Esophagus squamous epithelium (tissue), 5 donors: ENCODE measurements at places on chromosomes 3 and 15. TPM values are rescaled to one million over a fixed set of nuclear protein-coding genes. Genes with fewer than 3 reads are reported as not detected.

DNA sequence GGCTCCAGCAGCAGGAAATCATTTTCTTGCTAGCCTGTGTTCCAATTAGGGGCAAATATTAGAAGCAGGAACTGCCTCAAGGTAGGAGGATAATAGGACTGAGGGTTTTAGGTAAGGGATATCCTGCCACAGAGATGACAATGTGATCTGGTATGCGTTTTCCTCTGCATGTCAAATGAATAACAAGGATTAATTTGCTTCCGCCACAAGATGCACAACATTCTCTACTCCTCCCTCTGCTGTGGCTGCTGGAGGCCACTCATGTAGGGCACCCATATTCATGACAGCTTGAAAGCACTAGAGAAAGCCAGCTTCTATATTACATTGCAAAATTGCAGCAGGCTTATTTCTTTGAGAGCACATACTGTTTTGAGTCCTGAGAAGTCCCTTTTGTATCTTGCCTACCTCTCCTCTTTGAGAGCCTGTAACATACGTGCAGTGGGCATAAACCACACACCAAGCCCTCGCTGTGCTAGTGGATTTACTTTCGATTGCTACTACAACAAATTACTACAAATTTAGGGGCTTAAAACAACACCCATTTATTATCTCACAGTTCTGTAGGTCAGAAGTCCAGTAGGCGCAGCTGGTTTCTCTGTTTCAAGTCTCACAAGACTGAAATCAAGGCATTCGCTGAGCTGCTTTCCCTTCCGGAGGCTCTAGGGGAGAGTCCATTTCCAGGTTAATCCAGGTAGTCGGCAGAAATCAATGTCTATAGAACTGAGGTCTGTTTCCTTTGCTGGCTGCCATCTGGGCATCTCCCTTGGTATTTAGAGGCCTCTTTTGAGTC is 5.9 kb upstream of the CD47 start:
- DNase-seq, result no peak

GRCh38 chr3:160931474-160931873 is 173.7 kb downstream of the B3GALNT1 start:
- no peak for DNase-seq

DNA sequence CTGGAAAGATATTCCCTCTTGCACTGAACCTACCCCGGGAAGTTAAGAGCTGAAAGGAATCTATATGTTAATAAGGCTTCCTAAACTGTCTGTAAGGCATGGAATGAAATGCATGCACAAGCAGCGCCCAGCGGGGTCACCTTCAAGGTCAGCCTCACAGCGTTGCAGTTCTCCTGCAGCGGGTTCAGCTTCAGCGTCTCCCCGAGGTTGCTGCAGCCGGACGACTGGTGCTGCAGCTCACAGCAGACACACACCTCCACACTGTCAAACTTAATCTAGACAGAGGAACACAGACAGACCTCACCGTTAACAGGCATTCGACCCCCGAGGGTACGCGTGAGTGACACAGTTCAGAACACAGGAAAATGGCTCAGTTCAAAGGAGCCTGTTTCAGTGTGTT is 73.3 kb downstream of the NSMCE3 start:
- DNase-seq, result no peak

- DNase-seq, result no peak
Measured at GRCh38 chr3:115165266-115165665, 18.2 kb upstream of the ZBTB20 start.

Gene SLCO2A1
- total RNA-seq, result 3.3 TPM

Gene GOLGA6L26
- total RNA-seq, result not detected

GRCh38 chr3:168981396-168981795 is 682.1 kb downstream of the MECOM start:
- no peak for DNase-seq

Gene MKRN3
- 2.7 TPM for total RNA-seq

DNA sequence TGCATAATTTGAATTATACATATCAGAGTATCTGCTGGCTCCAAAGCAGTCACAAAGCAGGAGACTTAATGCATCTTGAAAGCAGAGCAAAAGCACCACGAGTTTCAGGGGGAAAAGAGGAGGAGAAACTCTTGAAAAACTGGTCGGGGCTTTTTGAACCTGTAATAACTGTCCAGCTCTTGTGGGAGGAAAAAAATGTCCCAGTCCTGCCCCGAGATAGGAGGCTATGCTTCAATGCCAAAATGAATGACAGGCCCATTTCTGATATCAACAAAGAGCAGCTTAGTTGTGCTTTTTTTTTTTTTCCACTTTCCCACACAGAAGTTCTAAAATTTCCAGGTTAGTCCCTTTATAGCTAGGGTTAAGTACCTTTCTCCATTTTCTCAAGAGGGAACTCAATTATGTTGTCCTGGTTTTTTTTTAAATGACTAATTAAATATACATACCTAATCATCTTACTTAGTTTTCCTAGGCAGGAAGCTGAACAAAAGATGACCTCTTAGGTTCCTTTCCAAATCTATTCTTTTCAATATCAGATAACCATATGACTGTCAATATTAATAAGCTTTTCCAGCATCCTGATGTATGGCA is 120.2 kb downstream of the TFDP2 start:
- no peak for DNase-seq

- no peak for DNase-seq
Measured at GRCh38 chr15:72319360-72319984, 485 bp downstream of the CELF6 start.

Gene ADAMTSL3
- 0.18 TPM for total RNA-seq

DNA sequence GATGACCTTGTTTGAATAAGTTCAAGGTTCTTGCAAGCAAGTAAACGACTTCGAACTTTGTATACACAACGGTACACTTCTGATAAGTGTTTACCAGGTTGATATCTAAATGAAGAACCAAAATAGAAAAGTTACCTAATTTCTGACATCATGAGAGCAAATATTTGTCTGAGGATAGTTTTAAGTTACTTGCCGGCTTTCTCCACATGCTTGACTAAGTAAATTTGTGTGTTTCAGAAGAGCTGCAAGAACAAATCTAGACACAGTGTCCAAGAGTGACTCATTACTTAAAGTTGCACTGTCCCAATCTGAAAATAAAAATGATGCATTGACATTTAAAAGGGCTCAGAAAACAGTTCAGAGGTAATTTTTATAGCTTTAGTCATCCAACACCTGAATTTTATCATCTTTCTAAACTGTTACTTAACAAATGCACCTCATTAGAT is 115.1 kb downstream of the HERC1 start:
- no peak for DNase-seq

Gene ANKRD34C
- not detected for total RNA-seq

Gene CNTN6
- total RNA-seq, result not detected

GRCh38 chr3:108185536-108185935 is 36.7 kb downstream of the IFT57 start:
- DNase-seq, result no peak

- no peak for DNase-seq
Measured at GRCh38 chr3:89947337-89947954, 840.0 kb downstream of the EPHA3 start.

Gene TJP1
- total RNA-seq, result 142 TPM

DNA sequence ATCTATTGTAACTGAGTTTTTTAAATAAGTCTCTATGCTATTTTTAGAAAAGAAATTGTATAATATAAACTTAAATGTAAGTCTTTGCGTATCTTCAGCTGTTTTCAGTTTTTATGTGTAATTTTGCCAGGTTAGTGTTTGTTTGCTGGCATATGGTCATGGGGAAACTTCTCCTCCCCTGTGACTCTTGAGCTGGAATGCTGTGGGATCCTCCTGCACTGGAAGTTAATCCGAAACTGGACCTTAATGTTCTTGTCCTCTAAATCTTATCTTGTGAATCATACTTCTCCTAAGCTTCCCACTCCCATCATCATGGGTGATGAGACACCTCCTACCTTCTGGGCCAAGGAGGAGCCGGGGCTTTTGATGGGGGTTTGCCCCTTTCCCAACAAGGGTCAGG is 52.4 kb upstream of the CHST2 start:
- DNase-seq, result no peak

- DNase-seq, result no peak
Measured at GRCh38 chr15:71054286-71054952, 60.9 kb upstream of the THSD4 start.

Gene FXR1
- 99.2 TPM for total RNA-seq

GRCh38 chr15:67554580-67554979 is 12.1 kb downstream of the MAP2K5 start:
- DNase-seq, result no peak

GRCh38 chr3:19485267-19485666 is 337.0 kb downstream of the KCNH8 start:
- DNase-seq, result no peak
